ENCODE measurements at places on chromosomes 2 and 18. TPM values are rescaled to one million over a fixed set of nuclear protein-coding genes. Genes with fewer than 3 reads are reported as not detected.

GRCh38 chr2:39107156-39107555, 13.7 kb downstream of the SOS1 start:
- DNase-seq, result no peak

- DNase-seq, result no peak
Observed at GRCh38 chr18:43077510-43078308, 37.8 kb downstream of the RIT2 start.

GRCh38 chr2:197657562-197657961, 17.8 kb downstream of the RFTN2 start:
- no peak for DNase-seq

DNA sequence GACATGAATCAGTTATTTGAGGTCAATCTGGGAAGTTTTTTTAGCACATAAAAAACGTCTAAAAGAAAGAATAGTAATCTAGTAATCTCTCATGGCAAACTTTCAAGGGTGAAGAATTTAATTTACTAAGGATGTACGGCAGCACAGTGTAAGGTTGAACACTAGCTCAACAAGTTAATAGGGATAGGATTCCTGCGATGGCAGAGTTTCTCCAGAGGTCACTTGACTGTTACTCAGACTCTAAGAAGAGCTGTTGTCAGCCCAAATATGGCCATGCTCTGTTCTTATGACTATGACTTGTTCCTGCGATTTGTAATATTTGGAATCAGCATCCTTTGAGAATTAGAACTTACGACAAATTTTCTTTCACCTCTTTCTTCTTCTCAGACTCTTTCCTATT, 553.3 kb upstream of the TNP1 start:
- DNase-seq, result no peak

GRCh38 chr2:229176136-229176535, 95.0 kb downstream of the PID1 start:
- no peak for DNase-seq

DNA sequence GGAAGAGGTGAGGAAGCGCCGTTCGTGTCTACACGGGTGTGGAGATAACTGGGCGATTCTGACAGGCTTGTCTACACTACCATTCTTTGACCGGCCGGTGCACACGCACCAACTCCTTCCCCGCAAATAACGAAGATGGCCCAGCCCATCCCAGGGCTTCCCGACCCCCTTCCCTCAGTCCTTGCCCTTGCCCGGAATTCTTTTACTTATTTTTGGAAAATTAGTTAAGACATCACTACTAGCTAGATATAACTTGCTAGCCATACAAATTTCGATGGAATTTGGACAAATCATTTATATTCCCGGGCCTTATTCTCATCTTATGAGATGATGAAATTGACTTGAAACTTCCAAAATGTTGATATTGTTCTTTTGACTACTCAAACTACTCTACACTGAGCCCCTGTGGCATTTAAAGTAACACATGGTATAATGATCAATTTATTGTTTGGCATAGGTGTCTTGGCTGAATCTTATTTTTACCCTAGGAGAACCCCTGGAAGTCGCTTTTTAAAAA, 1.3 kb downstream of the ERICH2 start:
- no peak for DNase-seq

- no peak for DNase-seq
Observed at GRCh38 chr2:8219096-8219495, 462.8 kb upstream of the ID2 start.

DNA sequence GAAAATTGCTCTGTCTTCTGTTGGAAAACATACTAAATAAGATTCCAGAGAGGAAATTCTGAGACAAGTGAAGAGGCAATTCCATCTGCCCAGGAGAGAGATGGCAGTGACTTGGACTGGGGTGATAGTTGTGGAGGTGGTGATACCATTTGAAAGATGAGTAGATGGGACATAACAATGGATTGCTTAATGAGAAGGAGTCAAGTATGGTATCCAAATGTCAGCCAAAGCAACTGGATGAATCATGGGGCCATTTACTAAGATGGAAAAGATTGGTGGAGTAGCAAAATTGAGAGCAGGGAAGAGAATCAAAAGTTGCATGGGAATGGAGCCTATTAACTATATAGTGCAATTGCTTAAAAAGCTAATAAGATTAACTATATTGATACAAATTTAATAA, 222.1 kb downstream of the ETAA1 start:
- DNase-seq, result no peak

DNA sequence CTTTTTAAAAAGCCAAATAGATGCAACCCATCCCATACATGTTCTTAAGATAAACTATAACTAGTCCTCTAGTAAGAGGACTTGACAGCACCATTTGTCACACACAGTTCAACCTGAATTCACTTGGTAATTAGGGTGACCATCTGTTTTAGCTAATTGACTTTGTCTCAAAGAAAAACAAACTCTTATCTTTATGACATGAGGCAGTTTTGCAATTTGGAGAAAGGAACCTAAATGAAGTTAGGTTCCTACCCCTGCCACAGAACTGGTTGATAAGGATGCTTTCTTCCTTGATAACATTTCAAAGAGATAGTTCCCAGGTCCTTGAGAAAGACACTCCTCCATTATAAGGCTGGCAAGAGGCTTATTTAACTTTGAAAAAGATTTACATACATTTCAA, 57.4 kb upstream of the LRRTM1 start:
- no peak for DNase-seq

- no peak for DNase-seq
Observed at GRCh38 chr2:10795508-10796046, 17.0 kb downstream of the PDIA6 start.

GRCh38 chr18:21612125-21613039, at the start of gene SNRPD1:
TSS of gene SNRPD1 (plus strand) at chr18:21612314. CDS start at chr18:21612430, 116 bp downstream.
- DNase-seq, result peak; percentile 64

- DNase-seq, result no peak
Observed at GRCh38 chr18:7609617-7610016, 42.5 kb downstream of the PTPRM start.

FBXO15 gene
- total RNA-seq, result 1.9 TPM

ITGB6 gene
- 0.08 TPM for total RNA-seq

HTR2B gene
- total RNA-seq, result not detected

Data from Panc1 (cell line).